ENCODE measurements at places on chromosomes 2 and 18. TPM values are rescaled to one million over a fixed set of nuclear protein-coding genes. Genes with fewer than 3 reads are reported as not detected.

The CHST9 gene
- not detected for polyA plus RNA-seq

The ELOA2 gene
- not detected for polyA plus RNA-seq

The CCDC121 gene
- polyA plus RNA-seq, result 4.9 TPM

The ACOXL gene
- polyA plus RNA-seq, result not detected

The SFTPB gene
- not detected for polyA plus RNA-seq

The UPP2 gene
- polyA plus RNA-seq, result not detected

The TRABD2A gene
- 7.1 TPM for polyA plus RNA-seq

The CYP20A1 gene
- 7.9 TPM for polyA plus RNA-seq

DNA sequence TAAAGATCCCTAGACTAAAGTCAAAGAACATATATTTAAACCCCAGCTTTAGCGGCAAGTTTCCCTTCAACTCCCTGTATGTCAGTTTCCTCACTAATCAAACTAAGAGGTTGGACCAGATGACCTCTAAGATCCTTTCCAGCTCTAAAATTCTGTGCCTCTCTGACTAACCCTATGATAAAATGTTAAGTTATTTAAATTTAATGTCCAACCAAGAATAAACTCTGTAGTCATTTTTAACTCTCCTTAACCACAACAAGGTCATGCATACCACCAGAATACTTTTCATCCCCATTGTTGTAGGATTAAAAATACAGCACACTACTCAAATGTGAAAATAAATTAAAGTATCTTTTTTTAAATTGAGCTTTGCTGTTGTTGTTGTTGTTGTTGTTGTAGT, 5.2 kb upstream of the PDE1A start:
- no peak for DNase-seq

DNA sequence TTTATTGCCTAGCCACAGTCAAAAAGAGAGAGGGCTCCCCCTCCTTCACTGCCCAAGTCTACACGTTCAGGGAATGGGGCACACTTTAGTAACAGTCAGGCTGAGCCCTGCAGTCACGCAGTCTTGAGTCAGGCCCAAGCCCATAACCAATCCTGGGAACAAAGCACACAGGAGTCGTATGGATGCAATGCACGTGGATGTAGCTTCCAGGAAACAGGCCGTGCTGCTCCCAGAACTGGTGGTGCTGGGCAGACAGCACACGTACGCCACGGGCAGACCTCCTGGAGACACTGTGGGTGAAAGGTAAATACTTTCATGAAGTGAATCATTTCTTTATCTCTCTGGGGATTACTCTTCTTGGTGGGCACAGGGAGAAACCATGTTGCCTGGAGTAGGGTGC, 30.0 kb upstream of the MBP start:
- DNase-seq, result no peak

- DNase-seq, result no peak
Measured at GRCh38 chr2:136254681-136255080, 136.7 kb upstream of the CXCR4 start.

DNA sequence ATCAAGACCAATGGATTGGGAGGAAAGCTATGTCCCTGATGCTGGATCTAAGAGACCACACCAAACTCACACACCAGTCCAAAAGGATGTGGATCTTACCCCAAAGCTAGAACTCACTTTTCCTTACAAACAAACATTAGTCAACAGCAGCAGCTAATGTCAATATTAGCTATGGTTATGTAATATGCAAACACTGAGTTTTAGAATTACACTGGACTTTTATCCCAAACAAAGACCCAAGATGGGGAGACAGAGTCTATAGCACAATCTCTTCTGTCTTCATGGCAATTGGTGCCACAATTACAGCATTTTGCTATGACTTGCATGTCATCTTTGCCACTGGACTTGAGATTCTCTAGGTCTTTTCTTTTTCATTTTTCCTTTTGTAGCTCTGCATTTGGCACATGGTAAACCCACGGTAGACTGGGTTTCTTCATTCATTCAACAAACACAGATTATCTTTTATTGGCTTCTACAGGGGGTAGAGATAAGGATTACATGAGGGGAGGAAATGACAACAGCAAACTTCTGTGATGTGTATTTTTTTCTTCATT, 59.0 kb downstream of the SPRED2 start:
- peak; percentile 58 for DNase-seq

DNA sequence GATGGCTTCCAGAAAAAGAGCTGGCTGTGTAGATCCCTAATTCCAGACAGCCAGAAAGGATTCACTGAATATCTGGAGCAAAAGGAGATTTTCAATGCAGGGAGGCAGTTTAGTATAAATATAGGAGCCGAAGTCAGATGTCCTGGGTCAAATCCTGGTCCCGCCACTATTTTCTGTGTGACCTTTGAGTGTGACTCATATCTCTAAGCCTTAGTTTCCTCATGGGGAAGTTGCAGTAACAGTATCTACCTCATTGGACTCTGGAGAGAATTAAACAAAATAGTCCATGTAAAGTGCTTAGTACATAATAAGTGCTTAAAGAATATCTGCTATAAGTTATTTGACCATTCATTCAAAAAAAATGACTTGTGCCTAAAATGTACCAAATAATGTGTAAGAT, 52.1 kb upstream of the ITGA6 start:
- DNase-seq, result no peak

DNA sequence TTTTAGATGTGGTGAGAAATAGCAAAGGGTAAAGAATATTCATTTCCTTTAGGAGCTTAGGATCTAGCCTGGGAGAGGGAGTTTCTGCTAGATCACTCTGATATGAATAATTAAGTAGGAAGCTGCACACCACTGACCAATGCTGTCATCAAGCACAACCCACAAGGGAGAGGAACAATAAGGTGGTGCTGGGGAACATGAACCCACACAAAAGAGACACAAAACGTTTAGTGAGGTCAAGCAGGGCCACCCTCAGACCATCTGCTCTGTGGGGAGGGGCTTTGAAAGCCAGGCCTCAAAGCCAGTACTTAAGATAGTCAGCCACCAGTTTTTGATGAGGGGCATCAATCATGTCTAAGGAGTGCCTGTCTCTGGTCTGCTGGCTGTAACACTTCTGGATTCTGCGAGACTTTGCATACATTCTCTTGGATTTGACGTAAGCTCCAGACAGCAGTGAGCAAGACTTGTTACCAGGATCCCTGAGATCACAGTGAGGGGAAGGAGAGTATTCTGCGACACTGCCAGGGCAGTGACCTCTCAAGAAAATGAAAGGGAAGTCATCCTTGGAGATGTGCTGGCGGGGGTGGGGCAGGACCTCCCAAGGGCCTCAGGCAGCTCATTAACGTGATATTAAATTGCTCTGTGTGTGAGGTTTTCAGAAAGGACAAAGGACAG, 127.0 kb downstream of the CCBE1 start:
- DNase-seq, result no peak

DNA sequence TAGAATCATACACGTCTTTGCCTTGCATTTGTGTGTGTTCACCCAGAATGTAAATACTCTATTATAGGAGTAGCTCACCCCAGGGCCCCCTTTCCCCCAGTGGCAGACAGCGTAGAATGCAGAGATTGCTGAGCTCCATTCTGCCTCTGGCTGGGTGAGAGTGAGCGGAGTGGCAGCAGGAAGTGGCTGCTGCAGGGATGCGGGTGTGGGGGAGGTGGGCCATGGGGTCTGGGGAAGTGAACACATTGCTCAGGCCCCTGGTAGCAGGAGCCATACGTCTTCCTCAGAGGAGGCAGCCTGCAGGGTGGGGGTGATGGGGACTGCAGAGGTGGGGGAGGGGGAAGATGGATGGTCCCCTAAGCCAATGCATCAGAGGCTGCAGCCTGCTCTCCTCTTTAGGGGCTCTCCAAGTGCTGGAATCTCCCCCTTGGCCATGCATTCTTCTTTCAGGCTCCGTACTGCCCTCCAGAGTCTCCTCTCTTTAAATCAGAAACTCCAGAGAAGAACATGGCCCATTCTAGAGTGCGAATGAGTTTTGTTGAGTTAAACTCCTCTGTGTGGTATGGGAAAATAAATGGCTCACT, 72.2 kb downstream of the CELF4 start:
- DNase-seq, result no peak

DNA sequence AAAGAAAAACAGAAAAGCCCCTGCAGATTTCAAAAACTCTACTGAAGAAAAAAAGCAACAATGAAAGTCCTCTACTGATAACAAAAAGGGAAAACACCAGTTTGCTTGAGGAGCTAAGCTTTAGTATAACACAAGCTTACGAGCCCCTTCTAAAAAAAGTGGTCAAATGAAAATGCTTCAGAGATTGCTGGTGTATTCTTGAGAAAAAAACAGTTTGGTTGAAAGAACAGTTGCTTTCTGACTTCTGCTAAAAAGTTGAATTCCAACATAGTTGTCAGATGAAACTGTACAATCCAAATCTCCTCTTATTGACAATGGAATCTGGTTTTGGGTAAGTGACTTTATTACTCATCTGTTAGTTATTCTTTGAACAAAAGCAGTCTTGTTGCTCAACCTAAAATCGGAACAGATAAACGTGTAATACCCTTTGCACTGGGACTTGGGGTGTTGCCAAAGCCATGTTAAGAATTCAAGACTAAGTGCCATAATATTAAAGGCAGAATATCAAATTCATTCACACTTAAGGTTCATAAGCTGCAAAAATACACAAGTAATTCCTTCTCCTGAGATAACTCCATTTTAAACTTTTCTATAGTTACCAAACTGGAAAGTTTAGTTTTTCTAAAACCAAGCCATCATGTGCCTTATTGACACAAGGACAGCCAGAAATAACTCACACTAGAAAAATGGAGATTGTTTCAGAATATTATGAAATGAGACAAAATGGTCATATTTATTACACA, 45.3 kb upstream of the SPAG16 start:
- peak; percentile 58 for DNase-seq

DNA sequence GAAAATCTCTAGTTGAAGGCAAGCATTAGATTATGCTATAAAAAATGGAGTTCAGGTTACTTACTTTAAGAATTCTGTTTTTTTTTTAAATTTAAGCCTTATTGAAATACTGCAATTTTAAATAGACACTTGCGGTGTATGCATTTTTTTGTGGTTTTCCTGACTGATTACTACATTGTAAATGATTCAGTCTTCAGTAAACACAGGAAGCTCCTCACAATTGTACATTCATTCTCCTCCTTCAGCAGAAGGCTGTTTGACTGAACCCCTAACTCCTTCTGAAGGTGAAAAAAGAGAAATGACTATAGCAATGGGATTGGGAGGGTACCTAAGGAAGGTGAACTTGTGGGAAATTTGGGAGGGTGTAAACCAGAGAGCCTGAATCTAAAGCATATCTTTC, 136.1 kb downstream of the GCA start:
- no peak for DNase-seq

DNA sequence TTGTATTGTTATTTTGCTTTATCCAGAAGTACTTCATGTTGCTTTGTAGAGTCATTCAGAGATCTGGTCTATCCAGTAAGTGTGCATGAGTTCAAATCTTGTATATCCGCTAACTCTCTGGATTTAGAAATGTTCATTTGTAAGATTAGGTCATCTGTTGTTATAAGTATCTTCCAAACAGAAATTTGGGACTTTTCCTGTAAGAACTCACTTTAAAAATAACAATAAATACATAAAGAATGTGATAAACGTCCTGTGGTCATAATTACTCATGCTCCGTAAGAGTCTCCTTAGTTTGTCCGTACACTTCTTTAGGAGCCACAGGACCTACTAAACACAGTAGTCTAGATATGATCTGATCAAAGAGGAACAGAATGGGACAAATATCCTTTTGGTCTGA, 699.9 kb upstream of the SLC8A1 start:
- no peak for DNase-seq

DNA sequence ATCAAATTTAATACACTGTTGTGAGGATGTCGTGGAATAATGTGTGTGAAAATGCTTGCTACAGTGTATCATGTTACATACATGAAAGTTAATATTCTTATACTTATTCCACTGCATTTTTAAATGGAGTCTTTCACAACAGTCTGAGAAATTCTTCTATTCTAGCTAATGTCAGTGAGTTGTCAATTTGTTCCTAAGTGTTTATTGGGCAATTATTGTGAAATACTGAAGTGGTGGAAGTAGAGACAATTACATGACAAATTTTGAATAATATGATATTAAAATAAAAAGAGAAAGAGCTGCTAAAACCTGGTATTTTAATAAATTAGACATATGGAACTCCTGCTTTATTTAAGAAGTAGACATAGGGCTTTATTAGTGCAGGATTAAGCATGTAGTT, 176.1 kb downstream of the PTPRM start:
- no peak for DNase-seq

Data from A549 (cell line).